ENCODE measurements at places on chromosomes 1 and 21.

- DNase-seq: no peak
These were observed 9.4 kb downstream of the COL6A1 start for GRCh38 chr21:45990741-45991605.

GRCh38 chr21:43771698-43772424, 4.2 kb downstream of the CSTB start:
- DNase-seq: no peak

GRCh38 chr1:12461754-12462153, 156.3 kb downstream of the DHRS3 start:
- no peak for DNase-seq

- DNase-seq: no peak
These were observed 71.5 kb downstream of the USP24 start for GRCh38 chr1:55143684-55144083.

DNA sequence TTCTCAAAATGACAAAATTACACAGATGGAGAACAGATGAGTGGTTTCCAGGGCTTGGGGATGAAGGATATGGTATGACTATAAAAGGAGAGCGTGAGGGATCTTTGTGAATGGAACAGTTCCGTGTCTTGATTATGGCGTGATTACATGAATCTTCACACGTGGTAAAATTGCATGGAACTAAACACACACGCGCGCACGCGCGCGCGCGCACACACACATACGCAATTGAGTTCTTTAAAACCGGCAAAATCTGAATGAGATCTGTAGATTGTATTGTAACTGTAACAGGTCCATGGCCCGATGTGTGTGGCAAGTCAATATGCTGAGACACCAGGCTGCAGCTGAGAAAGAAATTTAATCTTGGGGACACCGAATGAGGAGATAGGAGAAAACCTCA, 11.1 kb upstream of the LRRN2 start:
- no peak for DNase-seq

DNA sequence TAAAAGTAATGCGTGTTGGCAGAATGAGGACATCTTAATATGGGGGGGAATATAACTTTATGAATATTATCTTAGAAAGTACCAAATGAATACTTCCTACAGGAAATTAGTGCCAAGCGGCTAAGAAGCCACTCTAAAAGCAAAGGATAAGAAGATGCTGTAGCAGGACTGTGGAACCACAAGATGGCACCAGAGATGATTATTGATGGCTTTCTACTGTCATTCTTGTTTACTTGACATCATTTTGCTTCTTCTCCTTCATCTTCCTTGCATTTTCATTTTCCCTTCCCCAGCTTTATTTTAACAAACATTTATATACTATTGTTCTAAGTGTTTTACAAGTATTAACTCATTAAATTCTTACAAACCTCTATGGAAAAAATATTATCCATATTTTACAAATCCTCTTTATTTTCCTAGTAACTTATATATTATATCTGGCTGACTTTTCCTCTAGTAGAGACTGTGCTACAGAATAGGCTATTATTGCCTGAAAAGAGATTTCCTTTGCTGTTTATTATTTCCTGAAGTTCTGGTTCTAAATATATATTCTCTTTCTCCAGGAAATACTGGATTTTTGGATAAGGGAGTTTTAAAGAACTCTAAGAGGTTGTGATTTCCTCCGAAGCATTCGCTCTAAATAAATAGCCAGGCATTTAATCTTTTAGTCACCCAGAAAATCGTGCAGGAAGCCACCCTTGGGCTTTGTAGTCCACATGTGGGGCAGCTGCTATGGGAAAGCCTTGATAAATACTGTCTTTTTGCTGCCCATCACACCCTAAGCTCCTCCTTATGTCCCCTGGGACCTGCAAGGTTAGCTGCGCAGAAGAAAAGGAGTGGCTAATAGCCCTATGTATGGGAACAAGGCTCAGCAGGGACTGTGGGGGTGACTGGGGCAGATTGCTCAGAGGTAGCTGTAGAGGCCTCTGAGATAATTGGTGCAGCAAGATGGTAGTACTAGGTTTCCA, 69.8 kb downstream of the TPR start:
- DNase-seq: peak; percentile 35

DNA sequence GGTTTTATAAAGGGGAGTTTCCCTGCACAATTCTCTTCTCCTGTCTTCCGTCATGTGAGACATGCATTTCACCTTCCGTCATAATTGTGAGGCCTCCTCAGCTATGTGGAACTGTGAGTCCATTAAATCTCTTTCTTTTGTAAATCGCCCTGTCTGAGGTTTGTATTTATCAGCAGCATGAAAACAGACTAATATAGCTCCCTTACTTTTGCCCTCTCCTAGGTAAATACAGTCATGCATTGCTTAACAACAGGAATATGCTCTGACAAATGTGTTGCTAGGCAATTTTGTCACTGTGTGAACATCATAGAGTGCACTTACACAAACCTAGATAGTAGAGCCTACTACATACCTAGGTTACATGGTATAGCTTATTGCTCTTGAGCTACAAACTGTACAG, 616.8 kb downstream of the RWDD3 start:
- DNase-seq: no peak

DNA sequence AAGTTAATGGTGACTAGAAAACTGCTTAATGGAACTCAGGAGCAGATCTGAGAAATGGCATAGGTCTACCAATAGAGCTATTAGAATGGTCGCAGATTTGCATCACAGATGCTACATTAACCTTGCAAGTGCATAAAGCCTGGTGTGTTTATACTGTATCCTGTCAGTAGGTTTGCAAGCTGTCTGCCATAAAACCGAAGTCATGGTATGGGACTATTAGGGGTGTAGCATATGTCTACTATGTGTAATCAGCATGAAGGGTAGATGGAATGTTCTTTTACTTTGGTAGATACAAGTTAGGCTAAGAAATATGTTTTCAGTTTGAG, 574.2 kb upstream of the ADGRL2 start:
- DNase-seq: no peak

GRCh38 chr21:20949884-20950283, 48.3 kb upstream of the NCAM2 start:
- no peak for DNase-seq

- DNase-seq: no peak
These were observed 62.8 kb downstream of the PCNT start for GRCh38 chr21:46386734-46387088.

GRCh38 chr1:18110968-18111367, 3.4 kb downstream of the IGSF21 start:
- peak; percentile 33 for DNase-seq

DNA sequence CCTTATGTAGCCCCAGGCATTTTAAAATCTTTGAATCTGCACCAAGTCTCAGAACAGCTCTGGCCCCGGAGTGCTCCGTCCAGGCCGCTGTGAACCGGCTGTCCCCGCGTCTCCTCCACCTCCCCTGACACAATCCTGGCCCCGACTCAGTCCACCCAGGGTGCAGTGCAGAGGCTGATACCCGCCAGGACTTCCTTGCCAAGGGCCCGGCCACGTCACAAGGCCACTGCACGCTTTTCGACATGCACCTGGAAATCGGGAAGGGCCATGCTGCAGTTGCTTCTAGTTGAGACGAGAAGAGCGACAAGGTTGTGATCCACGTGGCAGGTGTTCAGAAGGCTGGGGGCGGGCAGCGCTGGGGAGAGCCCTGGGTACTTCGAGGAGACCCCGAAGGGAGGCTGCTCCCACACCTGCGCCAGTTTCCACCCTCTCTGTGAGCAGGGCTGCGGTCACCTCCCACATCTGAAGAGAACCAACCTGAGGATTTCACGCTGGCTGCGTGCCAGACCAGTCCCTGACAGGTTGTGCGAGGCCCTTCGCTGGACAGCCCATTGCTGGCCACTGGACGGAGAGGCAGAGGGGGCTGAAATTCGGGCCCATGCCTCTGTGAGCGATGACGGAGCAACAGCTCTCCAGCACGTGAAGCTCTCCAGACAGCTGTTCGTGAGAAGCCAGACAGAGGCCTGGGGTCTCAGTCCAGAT, 6.7 kb downstream of the VWA1 start:
- peak; percentile 1 for DNase-seq

- no peak for DNase-seq
These were observed 514.8 kb downstream of the AMY1C start for GRCh38 chr1:104264521-104264920.

GRCh38 chr1:3777647-3778589, 5.4 kb downstream of the SMIM1 start:
- DNase-seq: no peak

DNA sequence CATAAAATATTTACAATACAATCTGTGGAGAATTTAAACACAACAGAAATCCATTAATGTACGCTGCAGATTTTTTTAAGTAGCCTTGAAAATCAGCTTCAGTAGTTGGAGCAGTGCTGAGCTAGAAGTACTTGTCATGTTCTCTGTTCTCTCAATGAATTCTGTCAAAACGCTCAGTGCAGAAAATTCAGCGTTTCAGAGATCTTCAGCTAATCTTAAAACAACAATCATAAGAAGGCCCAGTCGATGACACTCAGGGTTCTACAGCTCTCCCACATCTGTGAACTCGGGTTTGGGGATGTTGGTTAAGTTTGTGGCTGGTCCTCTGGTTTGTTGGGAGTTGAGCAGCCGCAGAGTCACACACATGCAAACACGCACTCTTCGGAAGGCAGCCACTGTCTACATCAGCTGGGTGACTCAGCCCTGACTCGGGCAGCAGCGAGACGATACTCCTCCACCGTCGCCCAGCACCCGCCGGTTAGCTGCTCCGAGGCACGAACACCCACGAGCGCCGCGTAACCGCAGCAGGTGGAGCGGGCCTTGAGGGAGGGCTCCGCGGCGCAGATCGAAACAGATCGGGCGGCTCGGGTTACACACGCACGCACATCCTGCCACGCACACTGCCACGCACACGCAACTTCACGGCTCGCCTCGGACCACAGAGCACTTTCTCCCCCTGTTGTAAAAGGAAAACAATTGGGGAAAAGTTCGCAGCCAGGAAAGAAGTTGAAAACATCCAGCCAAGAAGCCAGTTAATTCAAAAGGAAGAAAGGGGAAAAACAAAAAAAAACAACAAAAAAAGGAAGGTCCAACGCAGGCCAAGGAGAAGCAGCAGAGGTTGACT, 161.2 kb downstream of the RUNX1 start:
- DNase-seq: peak; percentile 71

DNA sequence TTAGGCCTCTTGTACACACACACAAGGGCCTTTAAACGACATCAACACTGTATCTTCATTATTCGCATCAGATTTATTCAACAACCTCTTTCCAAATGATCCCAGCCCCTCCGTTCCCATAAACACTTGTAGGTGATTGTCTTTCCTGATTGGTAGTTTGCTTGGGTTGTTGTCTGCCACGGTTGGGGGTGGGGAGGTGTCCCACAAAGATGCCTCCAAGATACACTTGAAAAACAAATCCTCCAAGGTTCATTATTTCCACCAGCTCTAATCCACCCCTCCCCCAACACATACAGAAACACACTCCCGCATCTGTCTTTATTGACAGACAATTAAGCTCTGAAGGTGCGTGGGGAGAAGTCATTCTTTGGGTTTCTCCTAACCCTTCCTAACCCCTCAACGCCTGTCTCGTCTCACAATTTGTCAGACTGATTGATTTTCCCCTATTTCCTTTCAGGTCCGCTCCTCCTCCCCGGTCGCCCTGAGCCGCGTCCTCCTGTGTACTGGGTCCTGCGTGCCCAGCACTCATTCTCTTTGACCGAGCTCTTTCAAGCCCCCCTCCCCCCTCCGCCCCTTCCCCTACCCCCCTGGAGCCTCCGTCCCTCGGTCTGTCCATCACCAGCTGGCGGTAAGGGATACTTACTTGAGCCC, 1.4 kb downstream of the WDR26 start:
- DNase-seq: peak; percentile 9

DNA sequence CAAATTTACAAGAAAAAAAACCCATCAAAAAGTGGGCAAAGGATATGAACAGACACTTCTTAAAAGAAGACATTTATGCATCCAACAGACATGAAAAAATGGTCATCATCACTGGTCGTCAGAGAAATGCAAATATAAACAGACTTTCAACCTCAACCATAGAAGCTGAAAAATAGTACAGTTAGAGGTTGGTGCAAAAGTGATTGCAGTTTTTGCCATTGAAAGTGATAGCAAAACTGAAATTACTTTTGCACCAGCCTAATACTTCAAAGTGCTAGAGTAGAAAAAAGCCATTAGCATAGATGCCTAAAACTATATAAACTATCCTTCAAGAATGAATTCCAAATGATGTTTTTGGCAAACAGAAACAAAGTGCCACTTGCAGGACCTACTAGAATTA, 365.8 kb upstream of the DPYD start:
- no peak for DNase-seq

DNA sequence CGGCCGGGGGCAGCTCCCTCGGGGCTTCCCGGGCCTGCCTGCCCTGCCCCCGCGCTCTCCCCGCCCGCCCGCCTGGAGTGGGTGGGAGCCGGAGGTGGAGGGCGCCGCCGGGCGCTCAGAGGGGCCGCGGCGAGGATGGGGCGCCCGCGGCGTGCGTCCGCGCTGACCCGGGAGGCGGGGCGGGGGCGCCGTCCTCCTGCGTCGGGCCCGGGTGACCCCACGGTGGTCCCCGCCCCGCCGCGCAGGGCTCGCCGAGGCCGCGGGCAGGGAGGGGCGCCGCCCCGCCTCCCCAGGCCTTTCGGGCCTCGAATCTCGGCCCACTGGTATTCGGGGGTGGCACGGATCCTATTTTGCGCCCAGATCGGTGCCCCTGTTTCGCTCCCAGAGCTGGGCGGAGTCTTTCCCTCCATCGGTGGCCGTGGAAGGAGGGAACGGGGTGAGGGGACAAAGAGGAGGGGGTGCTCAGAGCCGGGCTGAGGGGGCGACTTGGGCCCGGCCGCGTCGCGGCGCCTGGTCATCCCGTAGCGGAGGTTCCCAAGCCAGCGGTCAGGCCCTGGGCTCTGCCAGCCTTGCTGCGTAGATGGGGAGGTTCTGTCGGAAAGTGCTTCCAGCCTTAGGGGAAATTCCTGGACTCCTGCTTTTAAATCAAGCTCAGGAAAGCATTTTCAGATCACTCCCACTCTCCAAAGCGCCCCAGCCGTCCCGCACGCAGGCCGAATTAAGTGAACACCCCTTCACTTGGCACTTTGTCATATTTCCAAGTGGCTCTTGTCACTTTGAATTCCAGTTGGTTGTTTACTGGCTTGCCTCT, 545 bp downstream of the PATJ start:
- DNase-seq: peak; percentile 42

DNA sequence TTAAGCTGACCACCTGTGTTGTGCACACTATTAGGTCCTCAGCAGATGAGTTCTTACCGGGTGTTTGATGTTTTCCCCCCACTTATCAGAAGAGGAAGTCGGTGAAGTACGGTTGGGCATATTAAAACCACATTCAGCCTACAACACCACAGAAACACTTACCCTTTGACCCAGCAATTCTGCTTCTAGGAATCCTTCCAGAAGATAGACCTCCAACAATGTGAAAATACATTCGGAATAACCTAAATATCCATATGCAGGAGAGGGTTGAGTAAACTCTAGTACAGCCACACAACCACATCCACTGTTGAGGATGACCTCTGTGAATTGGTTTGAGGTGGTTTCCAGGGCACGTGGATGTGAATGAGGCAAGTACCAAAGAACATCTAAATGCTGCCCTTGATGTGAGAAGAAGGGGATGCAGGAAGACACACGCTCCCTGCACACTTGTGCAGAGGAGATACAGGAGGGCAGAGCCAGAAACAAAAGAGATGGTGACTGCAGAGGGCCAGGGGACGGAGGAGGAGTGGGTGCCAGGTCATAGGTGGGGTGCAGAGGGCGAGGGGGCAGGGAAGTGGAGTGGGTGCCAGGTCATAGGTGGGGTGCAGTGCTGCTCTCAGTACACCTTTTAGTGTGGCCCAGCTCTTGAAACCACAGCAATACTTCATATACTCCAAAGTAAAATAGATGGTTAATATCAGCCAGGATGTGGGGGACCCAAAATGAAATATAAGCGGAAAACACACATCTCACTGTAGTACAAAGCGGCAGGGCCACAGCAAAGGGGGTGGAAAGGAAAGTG, 12.8 kb downstream of the ADARB1 start:
- DNase-seq: no peak

All from germinal center (tissue), 1 donor.